Activated CD8-positive, alpha-beta memory T cell treated with anti-CD3 and anti-CD28 coated beads for 1 hour (primary cell): ENCODE measurements at places on chromosomes 7 and 10.
A peak's percentile ranks its signal among the peaks of the same experiment; 100 is the strongest.

- no peak for DNase-seq
These were observed 69.1 kb downstream of the MBL2 start for GRCh38 chr10:52703451-52703850.

- no peak for DNase-seq
These were observed 557 bp upstream of the ZNF282 start for GRCh38 chr7:149194799-149195179.

GRCh38 chr7:141593134-141593533 is 41.9 kb downstream of the AGK start:
- no peak for DNase-seq

GRCh38 chr7:134605978-134606923 is 40.4 kb upstream of the BPGM start:
- peak; percentile 15 for DNase-seq

GRCh38 chr10:110615057-110615747 is 28.9 kb upstream of the RBM20 start:
- no peak for DNase-seq

DNA sequence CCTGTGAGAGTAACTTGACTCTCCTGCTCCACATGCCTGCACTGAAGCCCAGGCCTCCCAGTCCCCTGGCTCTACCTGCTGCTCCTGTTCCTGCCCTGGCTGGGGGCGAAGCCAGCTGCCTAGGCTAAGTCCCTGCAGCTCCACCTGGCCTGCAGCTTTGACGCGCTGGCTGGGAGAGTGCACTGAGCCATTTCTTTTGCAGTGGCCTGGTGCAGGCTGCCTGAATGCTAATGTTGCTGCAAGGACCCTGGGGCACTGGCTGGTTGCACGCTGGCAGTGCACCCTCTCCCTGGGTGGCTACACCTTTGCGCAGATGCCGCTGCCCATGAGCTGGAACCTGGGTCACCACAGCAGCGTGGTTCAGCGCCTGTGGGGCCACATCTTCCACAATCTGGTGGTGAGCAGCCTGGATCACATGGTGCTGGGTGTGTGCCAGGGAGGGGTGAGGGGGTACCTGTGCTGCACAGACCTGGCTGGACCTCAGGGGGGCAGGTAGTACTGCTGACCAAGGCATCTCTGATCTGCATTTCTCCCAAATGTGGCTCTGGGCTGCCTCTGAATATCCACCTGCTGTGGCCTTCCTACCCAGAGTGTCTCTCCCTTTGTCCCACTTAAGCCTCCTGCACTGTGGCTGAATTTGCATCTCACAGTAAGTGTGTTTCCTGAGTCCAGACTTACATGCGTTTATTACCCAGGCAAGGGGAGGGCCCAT is 20.0 kb downstream of the IMPDH1 start:
- no peak for DNase-seq

GRCh38 chr7:71787513-71787912 is 624.6 kb downstream of the CALN1 start:
- no peak for DNase-seq

- DNase-seq, result no peak
These were observed 4.8 kb upstream of the KCNIP2 start for GRCh38 chr10:101848408-101848807.

- DNase-seq, result peak; percentile 37
These were observed 149.6 kb downstream of the C10orf105 start for GRCh38 chr10:71569775-71570588.

DNA sequence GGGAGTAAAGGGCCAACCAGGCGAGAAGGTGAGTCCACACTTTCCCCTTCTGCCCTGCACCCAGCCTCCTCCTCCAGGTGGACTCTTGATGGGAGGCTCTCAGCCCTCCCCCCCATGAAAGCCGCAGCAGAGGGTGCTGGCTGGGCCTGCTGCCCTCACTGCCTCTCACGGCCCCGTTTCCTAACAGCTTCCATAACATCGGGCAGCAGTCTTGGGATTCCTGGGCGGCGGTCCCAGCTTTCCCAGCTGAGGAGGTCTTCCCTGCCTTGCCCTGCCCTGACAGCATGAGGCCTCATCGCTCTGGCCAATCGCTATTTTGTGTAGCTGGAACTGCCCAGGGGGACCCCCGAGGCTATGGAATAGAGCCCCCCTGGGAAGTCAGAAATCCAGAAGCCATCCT is 76.3 kb downstream of the COL13A1 start:
- DNase-seq, result no peak

DNA sequence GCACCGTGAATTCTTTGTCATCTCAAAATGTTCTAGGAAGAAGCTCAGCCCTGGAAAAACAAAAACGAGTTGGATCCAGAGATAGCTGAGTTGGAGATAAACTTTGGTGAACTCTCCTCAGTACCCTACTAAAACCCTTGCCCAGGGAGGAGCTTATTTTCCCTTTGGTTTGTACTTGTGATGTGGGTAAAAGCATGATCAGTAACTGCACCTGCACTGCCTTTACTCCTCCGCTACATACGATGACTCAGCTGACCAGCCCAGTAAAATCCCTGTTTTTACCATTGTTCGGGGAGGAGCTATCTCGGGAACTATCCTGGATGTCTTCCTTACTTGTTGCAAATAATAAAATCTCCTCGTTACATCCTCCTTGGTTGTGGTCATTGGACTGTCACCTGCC is 359.3 kb downstream of the SH2D4B start:
- DNase-seq, result no peak

DNA sequence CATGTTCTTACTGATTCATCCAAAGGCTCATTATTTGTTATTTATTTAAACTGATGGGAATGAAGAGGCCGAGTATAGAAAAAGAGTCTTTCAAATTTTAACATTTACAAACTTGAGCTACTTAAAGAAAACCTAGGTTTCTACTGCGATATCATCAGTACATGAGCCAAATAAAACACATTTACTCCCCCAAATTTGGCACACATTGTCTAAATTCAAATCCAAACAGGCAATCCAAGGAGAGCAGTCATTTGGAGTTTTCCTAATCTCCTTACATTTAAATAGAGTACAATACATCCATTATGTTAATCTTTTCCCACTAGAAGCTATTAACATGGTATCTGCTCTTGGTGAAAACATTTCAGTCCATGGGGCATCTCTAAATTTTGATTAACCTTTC is 2.2 kb downstream of the NMT2 start:
- no peak for DNase-seq

DNA sequence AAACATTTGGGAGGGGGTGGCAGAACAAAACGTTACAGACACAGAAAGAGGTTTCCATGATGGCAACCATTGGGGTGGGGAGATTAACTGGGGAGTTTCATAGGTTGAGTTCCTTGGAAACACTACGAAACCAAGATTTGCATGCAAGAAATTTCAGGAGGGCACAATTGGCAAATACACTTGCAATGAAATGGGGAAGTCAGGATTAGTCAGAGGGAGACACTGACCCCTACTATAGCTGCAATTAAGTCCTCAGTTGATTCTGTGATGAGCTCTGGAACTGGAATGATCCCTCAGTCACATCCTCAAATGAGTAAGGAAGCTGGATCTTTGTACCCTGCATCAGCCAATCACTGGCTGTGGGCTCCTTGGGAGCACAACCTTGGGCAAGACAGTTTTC is 22.1 kb downstream of the CPEB3 start:
- no peak for DNase-seq

- DNase-seq, result no peak
These were observed 62.9 kb downstream of the GRM8 start for GRCh38 chr7:127189886-127190285.

GRCh38 chr10:85645053-85645452 is 721.5 kb downstream of the GRID1 start:
- DNase-seq, result no peak

DNA sequence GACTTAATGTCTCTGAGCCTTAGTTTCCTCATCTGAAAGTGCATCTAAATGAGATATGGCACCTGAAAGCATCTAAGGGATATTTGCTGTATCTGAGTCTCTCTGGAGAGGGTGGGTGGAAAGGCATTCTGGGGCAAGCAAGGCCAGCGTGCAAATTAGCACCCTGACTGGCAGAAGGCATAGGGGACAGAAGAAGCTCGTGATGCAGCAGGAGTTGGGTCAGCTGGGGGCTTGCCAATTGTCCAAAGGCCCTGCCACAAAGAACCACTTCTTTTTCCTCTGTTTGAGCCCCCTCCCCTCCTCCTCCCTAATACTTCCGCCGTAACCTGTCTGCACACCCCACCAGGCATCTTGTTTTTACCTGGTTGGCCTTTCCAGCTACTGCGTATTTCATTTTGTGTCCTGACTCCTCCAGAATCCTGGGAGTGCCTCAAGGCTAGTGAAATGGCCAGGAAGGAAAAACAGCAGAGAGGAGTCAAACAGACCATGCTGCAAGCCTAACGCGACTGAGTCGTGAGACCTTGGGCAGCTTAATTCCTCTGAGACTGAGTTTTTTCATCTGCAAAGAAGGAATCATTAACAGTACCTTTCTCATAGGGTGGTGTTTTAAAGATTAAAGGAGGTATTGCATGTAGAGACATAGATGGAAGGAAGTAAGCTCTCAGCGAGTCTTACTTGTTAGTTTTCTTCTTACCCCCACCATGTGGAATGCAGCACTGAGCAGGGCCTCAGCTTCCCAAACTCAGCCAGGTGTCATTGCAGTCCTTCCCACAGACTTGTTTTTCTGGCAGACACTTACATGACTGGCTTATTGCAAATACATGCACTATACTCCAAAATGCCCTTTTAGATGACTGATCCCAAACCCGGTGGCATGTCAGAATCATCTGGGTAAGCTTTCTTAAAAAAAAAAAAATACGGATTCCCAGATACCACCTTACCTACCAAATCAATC is 49.1 kb upstream of the MXI1 start:
- no peak for DNase-seq

- DNase-seq, result no peak
These were observed 96.8 kb downstream of the RAB18 start for GRCh38 chr10:27600930-27601329.

DNA sequence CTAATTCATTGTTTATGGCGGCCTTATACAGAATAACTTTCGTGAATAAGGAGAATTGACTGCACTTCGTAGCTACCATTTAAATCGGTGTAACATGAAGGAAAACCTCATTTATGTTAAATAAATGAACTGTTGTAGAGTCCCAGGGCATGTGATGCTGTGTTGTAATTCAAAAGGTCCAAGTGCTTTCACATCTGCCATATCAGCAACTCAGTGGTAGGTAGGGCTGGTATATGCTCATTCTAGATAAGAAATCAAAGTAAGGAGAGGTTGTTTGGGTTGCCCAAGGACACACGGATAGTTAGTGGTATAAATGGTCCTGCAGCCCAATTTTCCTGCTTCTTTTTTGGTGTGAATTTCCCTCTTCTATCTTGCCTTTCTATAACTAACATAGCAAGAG is 15.8 kb downstream of the BBS9 start:
- DNase-seq, result no peak

DNA sequence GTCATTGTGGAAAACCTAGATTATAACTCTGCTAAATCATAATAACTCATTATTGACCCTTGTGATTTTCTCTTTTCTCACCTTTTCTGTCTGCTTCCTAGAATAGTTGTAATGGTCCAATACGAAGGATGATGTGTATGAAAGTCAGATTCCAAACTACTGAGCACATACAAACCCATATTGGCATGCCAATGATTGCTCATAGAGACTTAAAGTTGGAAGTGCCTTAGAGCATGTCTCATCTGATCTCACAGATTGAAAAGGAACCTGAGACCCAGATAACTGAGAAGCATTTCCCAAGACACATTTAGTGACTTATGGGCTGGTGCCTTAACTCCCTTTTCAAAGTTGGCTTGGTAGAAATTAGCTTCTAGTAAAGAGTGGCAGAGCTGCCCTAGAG is 594.3 kb downstream of the REEP3 start:
- no peak for DNase-seq

GRCh38 chr10:9645928-9646600 is 1371.6 kb upstream of the CELF2 start:
- no peak for DNase-seq

DNA sequence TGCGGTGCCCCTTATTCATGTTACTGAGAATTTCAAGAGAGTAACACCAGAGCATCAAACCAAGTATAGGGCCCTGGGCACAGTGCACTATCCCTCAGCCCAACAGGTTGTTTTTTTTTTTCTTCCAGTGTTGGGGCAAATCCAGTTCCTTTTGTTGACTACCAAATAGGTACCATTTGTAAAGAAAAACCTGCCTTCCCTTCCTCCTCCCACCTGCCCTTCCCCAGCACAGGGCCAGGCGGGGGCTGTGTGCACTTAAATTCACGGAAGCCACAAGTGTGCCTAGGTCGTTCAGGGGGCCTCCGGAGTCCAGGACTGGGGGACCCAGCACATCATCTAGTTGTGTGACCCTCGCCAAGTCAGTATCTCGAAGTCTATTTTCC is 595 bp upstream of the SFXN4 start:
- no peak for DNase-seq

DNA sequence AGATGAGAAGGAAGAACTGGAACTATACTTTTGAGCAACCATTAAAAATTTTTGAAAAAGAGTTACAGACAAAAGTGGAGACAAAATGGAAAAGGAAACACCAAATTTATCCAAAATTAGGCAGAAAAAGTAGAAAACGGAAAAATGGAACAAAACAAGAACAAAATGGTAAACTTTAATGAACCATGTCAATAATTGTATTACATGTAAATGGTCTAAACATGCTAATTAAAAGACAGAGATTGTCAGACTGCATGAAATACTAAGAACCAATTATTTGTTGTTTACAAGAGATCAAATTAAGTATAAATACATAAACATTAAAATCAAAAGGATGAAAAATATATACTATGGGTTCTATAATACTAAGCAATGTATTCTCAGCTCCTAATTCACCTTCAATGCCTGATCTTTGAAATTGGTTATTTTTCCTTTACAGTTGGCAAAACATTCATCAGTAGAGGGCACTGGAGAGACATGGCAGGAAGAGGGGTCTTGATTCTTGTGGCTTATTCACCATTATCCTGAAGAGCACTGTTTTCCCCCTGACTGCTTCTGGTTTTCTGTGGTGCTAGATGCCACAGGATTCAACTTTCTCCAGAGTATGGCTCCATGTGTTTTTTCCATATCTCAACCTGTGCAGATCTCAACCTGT is 124.9 kb downstream of the ELFN1 start:
- no peak for DNase-seq

DNA sequence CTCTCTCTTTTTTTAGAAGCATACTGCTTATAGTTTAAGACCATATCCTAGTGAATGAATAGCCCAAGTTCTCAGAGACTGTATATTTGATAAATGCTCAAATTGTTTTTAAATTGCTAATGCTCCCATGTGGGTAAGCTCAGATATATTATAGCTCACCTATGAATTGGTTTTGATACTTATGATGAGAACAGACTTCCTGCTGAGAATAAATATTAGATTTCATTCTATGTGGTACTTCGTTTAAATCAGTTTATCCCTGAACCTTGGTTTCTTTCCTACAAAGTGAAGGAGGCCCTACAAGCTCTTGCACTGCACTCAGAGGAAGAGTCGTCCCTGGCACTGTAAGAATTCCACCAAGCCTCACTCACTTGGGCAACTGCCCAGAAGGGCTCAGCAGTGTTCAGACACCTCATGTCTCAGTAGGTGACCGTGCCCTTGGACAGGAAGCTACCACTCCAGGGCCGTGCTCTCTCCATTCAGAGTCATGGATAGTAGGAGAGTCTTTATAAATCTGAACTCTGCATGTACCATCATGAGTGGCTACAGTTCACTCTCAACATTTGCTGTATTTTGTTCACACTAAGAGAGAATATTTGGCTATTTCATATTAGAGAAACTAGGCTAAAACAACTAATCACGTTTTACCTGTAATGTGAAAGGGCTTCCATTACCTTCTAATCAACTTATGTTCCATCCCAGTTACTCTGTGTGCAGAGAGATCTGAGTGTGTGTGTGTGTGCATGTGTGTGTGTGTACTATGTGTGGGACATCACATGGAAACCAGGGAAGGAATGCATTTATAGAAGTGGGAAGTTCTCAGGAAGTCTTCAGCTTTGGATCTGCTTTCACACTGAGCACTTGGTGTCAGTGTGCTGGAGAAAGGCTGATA is 93.8 kb downstream of the PTPRE start:
- DNase-seq, result no peak
